ENCODE measurements at places on chromosomes 2 and 18.
A peak's percentile ranks its signal among the peaks of the same experiment; 100 is the strongest.

DNA sequence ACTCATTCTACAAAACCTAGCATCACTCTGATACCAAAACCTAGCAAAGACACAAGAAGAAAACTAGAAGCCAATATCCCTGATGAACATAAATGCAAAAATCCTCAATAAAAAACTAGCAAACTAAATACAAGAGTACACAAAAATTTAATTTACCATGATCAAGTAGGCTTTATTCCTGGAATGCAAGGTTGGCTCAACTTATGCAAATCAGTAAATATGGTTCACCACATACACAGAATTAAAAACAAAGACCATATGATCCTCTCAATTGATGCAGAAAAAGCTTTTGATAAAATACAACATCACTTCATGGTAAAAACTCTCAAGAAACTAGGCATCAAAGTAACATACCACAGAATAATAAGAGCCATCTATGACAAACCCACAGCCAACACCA, 188.3 kb downstream of the ETAA1 start:
- no peak for DNase-seq

DNA sequence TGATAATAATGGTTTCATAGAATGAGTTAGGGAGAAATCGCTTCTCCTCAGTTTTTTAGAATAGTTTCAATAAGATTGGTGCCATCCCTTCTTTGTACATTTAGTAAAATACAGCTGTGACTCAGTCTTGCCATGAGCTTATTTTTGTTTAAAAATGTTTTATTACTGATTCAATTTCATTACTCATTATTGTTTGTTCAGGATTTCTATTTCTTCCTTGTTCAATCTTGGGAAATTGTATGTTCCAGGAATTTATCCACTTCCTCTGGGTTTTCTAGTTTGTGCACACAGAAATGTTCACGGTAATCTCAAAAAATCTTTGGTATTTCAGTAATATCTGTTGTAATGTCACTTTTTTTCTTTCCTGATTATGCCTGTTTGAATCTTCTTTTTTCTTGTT, 371.5 kb upstream of the SETBP1 start:
- no peak for DNase-seq

- no peak for DNase-seq
Measured at GRCh38 chr2:64635976-64636911, 17.5 kb downstream of the SERTAD2 start.

- no peak for DNase-seq
Measured at GRCh38 chr18:30925795-30926194, 116.7 kb downstream of the DSC3 start.

DNA sequence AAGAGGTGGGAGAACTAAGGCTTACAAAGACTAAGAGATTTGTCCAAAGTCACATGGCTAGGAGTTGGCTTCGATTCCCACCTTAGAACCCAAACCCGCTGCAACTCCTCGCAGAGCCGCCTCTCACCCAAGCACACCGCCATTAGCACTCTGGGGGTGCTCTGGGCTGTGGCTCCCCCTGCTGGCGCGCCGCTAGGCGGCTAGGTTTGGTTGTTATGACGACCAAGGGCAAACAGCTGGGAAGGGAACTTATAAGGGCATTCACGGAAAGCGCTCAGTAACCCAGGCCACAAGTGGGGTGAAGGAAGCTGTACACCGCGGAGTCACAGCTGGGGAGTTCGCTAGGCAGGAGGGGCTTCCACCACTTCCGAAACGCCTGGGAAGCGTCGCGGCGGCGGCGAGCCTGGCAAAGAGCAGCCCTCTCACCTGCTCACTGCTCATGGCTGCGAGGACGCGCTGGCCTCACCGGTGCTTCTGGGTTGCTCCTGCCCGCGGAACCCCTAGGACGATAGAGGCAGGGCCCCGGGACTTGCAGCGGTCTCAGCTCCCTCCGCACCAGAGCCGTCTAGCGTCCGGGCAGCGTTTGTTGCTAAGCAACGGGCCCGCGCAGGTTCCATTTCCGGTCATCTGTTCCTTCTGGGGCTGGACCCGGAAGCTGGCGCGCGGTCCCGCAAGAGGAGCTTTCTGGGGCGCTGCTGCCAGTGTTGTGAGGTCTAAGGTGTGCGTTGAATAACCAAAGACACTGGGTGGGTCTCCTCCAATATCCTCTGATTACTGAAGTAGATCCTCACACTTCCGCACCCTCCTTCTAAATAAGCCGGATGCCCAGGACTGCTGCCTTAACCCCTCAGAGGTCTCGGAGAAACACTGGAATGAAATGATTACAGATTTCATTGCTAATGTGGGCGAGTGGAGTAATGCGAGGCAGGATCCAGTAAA, at the start of gene DNAH7:
TSS of gene DNAH7 (minus strand) at position 567 of the 939 bp plus-strand sequence. CDS start at position 441, 126 bp downstream.
- DNase-seq = peak; percentile 95

GRCh38 chr2:170307555-170308351, 129.8 kb downstream of the MYO3B start:
- no peak for DNase-seq

DNA sequence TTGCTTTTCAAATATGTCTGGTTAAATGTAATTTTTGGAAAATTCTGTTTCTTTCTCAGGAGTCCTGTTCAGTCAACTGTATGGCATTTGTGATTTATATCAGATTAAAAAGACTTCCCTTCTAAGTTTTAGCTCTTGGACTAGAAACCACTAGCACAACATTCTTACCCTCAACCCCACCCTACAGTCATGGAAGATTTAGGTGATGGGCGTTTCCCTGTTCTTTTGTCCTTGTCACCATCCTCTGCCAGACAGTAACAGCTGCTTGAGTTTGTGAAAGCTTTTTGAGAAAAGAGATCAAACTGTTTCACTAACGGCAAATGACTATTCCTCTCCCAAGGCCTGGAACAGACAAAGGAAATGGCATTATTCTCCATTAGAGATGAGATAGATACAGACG, 31.8 kb downstream of the SERPINB5 start:
- no peak for DNase-seq

- DNase-seq = no peak
Measured at GRCh38 chr2:190382851-190383250, 25.3 kb upstream of the MFSD6 start.

GRCh38 chr2:130388221-130388907, 32.5 kb downstream of the PTPN18 start:
- DNase-seq = no peak

DNA sequence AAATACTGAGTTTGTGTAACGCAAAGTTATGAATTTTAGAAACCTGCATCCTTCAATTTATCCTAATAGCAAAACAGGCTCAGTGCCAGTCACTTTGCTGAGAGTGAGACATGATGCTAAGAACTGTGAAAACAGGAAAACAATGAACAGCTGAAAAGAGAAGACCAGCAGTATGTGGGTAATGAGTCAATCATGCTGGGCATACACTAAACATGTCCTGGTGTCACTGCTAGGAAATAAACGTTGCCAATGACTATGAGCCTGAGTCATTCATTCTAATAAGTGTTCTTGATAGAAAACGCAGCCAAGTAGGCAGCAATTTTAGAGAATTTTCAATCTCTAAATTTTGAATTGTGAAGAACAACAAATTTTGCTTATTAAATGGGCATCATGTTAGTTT, 237.3 kb downstream of the GALR1 start:
- DNase-seq = no peak

DNA sequence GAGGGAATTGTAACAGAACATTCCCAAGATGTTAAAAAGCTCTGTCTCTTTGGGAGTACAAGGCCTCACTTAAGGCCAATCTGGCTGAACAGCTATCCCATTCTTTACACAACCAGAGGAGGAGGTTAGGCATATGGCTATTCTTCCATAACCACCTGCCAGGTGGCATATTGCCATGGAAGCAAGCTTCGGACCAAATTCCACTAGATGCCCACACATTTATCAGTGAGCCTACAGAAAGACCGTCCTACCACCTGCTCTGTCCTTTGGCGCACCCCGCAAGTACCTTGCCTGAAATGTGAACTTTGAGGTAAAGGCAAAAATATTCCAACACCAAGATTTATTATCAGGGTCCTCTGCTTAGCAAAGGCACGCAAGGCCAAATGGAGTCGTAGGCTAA, 519.9 kb upstream of the TNP1 start:
- DNase-seq = no peak

- DNase-seq = no peak
Measured at GRCh38 chr2:225556461-225556860, 157.0 kb downstream of the NYAP2 start.

GRCh38 chr18:64332835-64333234, 183.9 kb upstream of the LINC00305 start:
- DNase-seq = no peak

GRCh38 chr2:74806920-74807319, 27.0 kb upstream of the HK2 start:
- DNase-seq = no peak

GRCh38 chr2:53424902-53425301, 342.7 kb upstream of the CHAC2 start:
- DNase-seq = no peak

DNA sequence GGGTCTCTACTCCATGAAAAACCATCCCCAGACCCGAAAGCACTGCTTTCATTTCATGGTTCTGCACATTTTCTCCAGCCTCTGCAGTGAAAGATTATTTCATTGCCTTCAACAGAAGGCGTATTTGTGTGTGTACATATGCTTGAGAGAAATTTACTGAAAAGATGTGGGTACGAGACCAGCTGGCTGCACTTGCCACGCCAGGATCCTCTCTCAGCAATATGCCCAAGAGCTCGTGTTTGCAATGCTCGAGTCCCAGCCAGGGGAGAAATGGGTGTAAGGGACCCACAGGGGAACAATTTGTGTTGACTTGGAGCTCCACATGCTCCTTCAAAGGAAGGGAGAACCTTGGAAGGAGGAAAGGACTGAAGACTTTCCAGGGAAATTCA, 37.3 kb downstream of the TMEM177 start:
- peak; percentile 2 for DNase-seq

DNA sequence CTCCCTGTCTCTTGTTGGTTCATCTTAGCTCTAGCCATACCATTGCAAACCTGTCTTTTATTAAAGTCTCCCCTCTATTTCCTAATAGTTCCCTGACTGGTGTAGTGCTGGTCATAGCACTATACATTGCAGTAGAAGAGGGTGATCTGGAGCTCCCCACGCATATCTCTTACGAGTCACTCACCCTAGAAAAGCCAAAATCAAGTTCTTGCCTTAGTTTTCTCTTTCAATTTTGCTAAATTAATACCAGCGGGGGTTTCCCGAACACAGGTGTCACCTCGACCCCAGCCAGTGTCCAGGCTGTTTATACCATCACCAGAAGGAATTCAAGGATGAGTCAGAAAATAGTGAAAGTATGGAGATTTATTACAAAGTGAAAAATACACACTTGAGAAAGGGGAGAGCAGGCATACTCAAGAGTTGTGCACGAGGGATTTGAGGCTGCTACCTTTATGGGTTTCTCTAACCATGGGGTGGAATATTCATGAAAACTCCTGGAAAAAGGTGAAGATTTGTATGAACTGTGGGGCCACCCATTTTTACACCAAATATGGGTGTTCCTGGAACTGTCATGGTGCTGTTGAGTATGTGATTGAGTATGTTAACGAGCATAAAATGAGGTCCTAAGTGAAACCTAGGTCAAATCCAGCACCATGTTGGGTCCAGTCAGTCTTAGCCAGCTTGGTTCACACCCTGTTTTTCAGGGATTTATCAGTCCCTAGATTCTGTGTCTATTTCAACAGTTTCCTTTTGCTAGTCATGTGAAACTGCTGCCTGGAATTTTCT, 20.2 kb downstream of the PROKR1 start:
- DNase-seq = no peak

DNA sequence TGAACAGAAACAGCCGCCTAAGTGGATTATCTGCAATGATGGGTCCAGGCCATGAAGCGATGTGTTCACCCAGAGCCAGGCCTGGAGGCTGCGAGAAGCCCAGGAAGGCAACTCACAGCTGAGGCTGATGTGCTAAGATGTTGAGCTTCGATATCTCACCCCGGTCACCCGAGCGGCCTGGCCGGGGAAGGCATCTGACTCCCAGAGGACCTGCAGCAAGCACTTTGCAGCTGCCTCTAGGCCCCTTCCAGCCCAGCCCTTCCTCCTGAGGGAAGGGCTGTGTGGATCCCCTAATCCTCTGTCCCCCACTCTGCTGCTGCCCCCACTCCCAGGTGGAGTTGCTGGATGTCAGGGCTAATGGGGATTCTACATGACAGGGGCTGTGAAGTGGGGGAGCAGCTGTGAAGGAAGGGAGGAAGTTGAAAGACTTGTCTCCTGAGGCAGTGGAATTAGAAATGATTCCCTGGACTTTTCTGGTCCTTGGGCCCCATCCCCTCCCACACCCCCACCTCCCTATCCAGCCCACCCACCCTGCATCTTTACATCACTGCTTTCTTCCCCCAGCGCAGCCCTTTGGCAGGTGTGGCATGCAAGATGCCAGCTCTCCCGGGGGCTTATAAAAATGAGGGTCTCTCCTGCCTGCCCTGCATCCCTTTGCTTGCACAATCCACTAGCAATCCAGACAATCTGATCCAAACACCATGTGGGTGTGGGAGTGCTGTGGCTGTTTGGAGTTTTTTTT, 4.3 kb downstream of the ATP6V1B1 start:
- peak; percentile 59 for DNase-seq

DNA sequence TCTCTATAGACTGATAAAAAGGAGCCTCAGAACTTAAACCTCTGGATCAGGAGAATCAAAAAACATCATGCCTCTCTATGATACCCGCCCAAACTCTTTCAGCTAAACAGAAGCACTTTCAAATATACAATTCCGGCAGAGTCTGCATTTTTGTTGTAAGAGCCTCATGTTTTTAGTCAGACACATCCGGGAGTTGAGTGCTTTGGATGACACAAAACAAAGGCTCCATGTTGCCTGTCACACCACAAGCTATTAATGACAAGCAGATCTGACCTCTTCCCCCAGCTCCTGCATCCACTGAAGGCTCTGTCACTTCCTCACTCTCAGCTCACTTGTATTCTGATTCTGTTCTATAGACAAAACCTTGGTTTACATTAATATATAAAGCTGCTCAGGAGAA, 33.2 kb downstream of the SLC38A11 start:
- no peak for DNase-seq

DNA sequence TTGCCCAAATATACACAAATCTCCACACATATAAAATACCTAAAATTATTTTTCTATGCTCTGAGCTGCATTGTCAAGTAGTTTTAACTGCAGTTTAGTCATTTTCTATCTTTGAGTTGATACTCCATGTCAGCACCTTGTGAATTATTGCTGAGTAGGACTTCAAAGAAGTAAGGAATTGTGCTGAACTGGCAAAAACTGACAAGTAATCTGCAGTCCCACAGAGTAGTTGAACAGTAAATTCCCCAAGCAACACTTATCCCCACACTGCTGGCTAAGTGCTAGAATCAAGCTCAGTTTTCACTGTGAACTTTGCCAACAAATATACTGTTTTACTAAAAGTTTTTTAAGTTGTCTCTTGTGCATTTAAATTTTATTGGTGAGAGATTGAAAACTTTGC, 141.8 kb upstream of the ST6GAL2 start:
- DNase-seq = no peak
